ENCODE measurements at places on chromosomes 1 and 21.
A peak's percentile ranks its signal among the peaks of the same experiment; 100 is the strongest.

GRCh38 chr1:151715726-151716404 lies 738 bp downstream of the CELF3 start:
- DNase-seq: no peak

GRCh38 chr21:31660259-31660565 lies 719 bp downstream of the SOD1 start:
- DNase-seq: peak; percentile 31

GRCh38 chr1:206842854-206843253 lies 22.6 kb upstream of the IL20 start:
- no peak for DNase-seq

- DNase-seq: no peak
Measured at GRCh38 chr1:108826081-108826635, 30.7 kb downstream of the AKNAD1 start.

GRCh38 chr1:108533351-108534083 lies 26.4 kb upstream of the EEIG2 start:
- DNase-seq: no peak

DNA sequence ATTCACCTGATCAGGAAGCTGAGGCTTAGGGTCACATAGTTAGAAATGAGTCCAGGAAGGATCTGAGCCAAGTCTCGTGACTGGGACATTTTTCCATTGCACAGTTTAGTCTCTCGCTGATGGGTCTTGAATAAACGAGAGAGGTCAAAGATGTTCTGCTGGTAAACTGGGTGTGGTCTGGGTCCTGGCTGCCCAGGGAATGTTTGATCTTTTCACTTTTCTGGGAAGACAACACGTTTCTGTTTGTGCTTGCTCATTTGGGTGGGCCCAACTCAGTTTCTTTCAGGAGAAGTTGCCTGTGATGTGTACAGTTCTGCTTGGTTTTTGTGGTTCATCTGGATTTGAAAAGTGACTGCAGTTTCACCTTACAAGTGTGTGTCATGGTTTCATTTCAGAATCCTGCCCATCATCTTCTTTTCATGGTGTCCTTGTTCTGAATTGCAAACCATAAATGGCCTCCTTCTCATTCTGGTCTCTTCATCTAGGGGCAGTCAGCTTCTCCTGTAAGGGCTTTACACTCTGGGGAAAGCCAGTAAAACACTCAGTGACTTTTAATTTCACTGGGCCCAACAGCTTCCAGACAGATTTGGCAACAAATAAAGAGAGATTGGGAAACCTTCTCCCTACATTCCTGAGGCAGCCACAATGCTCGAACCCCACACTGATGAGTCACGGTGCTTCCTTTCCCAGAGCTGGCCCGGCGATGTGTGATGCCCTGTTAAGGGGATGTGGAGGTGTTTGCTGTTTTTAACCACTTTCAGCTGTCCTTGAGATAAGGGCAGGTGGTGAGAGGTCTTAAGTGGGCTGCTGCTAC lies 7.2 kb upstream of the TACSTD2 start:
- DNase-seq: peak; percentile 94

DNA sequence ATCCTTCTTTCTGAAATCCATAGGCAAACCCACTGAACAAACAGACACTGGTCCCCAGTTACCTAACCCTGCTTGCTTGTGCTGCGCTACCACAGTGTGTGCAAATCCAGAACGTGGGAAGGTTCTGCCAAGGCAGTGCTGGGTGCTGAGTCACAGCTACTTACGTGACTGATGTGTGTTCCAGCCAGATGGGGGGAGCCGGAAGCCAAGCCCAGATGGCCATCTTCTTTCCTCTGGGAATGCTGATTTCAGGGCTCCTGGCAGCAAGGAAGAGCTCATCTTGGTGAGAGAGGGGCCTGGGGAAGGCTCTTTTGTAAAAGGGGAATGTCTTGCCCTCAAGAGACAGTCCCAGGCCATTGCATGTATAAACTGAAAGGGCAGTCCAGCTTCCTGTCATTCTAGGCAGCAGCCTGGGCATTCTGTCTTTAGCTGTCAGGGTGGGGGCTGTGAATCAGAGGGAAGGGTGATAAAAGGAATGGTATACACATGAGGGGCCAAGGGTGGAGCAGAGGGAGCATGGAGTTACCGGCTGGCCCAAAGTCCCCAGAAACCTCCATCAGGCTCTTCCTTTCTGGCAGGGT lies 54.1 kb downstream of the CD46 start:
- peak; percentile 92 for DNase-seq

DNA sequence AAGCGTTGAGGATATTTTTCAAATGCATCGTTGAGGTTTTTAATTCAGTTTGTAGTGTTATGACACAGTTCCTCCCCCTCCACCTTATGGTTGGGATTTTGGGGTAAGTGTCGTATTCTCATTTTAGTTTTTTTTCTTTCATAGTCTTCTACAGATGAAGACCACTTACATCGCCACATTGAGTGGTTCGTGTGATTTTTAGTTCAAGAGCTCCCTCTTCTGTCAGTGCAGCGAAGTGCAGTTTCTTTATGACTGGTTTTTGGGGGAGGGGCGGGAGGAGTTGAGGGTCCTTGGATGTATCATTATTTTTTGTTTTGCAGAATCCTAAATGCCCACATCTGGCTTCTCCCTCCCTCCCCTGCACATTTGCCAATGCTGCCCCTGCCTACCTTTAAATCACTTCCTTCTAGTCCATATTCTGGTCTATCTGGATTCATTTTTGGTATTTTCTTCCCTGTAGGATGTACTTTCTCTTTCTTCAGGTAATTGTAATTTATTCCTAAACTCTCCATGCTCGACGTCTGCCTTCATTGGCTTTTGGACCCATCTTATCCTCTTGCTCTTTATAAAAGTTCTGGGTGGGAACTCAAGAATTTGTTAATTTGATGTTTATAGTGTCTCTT lies 433.1 kb downstream of the CAMTA1 start:
- peak; percentile 54 for DNase-seq

GRCh38 chr1:107789817-107790524 lies 175.0 kb downstream of the VAV3 start:
- no peak for DNase-seq

- no peak for DNase-seq
Measured at GRCh38 chr1:76140227-76140626, 65.7 kb downstream of the ST6GALNAC3 start.

DNA sequence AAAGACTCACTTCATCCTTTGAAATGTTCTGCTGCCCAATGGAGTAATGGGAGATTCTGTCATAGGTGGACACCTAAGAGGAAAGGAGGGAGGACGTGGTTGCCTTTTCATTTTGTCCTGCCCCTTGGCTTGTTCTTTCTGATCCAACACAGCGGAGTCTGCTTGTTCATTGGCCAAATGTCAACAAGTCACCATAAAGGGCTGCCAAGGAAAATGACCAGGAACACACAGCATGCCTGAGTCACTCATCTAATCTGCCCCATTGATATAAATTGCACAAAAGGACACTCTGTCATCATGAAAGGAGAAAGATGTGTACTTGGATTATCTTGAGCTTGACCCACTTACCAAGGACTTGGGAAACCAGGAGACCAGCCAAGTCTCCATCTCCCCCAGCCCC lies 422.9 kb downstream of the SETD4 start:
- peak; percentile 72 for DNase-seq

GRCh38 chr1:41724248-41724647 lies 194.5 kb downstream of the HIVEP3 start:
- DNase-seq: no peak

GRCh38 chr1:61332196-61332753 lies 249.9 kb downstream of the NFIA start:
- DNase-seq: no peak

DNA sequence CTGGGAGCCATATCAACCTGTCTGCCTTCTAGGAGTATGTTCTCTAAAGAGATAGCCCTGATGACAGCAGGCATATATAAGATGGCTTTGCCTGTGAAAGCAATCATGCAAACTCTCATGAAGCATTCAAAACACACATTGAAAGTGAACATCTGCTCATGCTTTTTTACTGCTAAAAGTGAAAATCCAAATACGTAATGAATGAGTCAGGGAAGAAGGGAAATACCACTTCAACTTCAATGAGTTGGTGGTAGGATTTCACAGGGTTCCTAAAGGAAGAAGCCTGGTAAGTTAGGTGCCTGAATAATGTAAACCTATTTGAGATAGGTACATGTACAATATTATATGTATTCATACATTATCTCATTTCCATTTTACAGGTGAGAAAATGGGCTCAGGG lies 50.5 kb upstream of the SLFNL1 start:
- peak; percentile 27 for DNase-seq

- peak; percentile 37 for DNase-seq
Measured at GRCh38 chr21:45950740-45951515, 30.6 kb upstream of the COL6A1 start.

Data from astrocyte of the spinal cord (primary cell).